ENCODE measurements at places on chromosomes 7 and 10.

- no peak for DNase-seq
Observed at GRCh38 chr7:143455942-143456341, 12.7 kb downstream of the TAS2R60 start.

GRCh38 chr7:142832417-142832816, 22.5 kb upstream of the EPHB6 start:
- DNase-seq, result no peak

DNA sequence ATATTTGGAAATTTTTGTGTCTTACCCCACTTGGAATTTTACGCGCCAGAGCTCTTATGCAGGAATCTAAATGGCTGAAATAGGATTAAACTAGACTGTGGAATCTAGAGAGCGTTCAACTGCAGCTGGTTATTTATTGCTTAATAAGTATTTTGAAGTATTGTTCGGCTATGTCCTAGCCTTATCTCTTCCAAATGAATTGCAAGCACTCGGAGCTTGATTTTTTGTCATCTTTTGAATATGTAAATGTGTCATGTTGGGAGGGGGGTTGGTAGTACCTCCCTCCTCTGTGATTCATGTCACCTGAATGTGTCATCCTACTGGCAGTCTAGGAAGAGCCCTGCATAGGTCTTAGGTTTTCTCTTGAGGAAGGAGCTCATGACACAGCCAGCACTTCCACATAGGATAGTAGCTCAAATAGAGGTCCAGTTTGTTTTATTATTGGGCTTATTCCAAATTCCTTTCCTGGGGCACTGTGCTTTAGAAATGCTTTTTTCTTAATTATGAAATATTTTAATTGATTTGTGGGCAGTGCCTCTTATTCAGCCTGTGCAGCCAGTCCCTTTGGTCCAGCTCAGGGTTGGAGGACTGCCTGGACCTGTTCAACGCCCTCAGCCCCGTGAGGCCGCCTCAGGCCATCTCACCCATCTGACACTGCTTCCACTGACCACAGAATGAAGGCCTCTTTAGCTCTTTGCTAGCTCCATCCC, 22.5 kb upstream of the TRIL start:
- no peak for DNase-seq

GRCh38 chr10:53699684-53700083, 927.1 kb upstream of the MBL2 start:
- no peak for DNase-seq

- DNase-seq, result no peak
Observed at GRCh38 chr7:155002411-155003091, 373 bp downstream of the PAXIP1 start.

DNA sequence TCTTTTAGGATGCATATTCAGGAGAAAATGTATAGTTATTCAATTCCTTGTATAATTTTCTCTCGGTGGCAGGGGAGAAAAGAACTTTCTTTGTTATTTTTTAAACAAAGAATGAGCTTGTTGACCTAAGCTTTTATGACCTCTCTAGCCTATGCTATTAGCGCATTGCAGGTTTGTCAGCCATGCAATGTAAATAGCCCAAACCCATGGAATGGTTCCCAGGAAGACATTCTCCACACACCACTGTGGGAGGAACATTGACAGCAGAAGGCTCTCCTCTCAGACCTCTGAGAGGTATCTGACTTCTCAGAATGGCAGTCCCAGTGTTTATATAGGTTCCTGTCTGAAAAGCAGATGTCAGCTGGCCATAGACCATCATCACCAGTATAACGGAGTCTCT, 19.6 kb upstream of the AGBL3 start:
- DNase-seq, result no peak

DNA sequence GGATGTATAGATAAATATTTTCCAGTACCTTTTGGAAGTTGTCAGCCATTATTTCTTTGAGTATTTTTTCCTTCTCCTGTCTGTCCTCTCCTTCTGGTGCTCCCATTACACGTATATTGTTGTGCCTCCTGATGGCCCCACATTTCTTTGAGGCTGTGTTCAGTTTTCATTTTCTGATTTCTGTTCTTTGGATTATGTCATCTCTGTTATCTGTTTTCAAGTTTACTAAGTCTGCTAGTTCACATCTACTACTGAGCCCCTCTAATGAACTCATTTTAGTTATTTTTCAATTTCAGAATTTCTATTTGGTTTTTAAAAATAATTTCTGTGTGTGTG, 16.3 kb downstream of the RBM33 start:
- DNase-seq, result no peak

GRCh38 chr10:114281006-114281405, 42.0 kb downstream of the VWA2 start:
- DNase-seq, result no peak

- no peak for DNase-seq
Observed at GRCh38 chr10:77332256-77332655, 305.4 kb downstream of the KCNMA1 start.

- no peak for DNase-seq
Observed at GRCh38 chr10:68086910-68087684, 12.0 kb upstream of the HERC4 start.

GRCh38 chr10:71402005-71402404, 5.3 kb downstream of the CDH23 start:
- no peak for DNase-seq

GRCh38 chr7:26619348-26619984, 244.9 kb downstream of the SKAP2 start:
- no peak for DNase-seq

GRCh38 chr10:49620841-49621378, 7.1 kb downstream of the CHAT start:
- no peak for DNase-seq

DNA sequence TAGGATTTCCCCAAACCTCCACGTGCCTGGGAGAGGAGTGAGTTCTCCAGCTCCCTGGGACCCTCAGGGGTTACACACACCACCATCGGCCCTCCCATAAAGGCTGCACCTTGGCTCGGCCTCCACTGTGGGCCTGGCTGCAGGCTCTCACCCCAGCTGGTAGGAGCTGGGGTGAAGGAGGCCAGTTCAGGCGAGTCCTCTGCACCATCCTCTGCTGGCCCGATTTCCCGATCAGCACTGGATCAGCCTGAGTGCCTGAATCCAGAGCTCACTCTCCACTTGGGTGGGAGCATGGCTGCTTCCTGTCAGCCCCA, 115.1 kb upstream of the RET start:
- DNase-seq, result no peak

GRCh38 chr7:13933091-13933490, 56.4 kb downstream of the ETV1 start:
- no peak for DNase-seq

- DNase-seq, result no peak
Observed at GRCh38 chr7:24323961-24324480, 40.0 kb downstream of the NPY start.

DNA sequence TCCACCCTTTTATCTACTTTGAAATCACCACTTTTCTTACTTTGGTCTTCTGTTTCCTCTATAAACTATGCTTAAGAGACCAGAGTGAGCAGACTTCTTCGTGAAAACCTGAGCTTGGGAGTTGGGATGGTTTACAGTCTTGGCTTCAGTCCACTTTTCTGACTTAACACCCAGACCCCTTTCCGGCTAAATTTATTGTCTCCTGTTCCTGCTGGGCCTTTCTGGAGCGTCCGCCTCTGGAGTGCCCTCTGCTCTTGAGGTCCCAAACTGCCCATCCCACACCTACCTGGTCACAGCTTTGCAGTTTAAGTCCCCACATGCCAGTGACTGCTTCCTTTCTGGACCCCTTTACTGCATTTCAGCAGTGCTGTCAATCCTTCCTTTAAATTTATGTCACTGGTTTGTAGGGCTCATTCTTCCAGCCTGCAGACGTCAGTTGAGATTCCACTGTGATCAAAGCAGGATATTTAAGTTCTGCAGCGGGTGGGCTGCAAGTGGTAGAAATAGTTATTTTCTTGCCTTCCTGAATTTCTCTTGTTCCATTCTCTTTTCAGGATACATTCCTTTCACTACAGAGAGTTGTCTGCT, 80.3 kb downstream of the KAT6B start:
- no peak for DNase-seq

DNA sequence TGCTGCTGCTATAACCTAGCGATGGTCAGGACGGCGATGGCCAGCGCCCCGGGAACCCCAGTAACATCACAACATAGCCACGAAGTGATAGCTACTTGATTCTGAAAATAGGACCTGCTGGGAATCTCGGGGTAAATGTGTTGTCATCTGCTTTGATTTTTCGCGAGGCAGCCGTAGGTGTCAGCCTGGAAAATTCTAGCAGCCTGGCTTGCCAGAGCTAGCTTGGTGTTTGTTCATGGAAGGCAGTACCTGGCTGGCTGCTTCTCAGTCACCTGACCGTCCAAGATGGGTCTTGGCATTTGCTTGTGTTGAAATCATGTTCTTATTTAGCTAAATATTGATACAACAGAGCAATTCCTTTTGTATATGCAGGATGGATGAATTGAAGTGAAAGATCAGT, 82.4 kb upstream of the BTBD16 start:
- no peak for DNase-seq

DNA sequence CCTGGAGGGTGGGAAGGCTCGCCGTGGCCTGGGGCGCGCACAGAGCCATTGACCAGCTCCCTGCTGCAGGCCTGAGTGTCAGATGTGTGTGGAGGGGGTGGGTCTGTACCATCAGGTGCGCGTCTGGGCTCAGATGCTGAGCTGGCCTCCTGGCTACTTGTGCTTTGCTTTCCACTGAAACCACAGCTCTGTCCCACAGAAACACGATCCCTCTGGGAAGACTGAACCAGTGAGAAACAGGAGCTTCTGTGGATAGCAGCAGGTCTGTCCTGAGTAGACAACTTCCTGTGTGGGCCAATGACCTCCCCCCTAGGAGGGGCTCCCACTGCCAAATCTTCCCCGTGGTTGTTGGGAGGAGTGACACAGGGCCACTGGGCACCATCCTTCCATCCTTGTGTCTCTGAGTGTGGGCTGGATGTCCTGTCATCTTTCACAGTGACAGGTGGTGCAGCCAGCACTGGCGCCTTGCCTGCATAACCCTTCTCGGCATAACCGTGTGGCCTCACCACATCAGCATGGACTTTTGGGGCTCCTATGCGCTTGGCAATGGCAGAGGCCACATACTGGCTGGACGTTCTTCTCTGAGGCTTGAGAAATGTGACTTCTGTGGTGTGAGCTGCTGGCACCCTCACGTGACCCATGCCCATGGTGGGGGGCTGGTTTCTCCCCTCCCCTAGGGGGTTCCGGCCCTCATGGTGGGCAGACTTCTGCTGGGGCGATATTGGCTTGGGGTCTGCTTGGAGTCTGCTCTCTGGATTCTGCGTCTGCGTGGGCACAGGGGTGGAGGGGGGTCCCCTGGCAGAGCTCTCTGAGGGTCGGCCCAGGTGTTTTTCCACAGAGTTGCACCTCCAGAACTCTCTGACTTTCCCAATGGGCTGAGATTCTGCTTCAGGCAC, 245.5 kb upstream of the GRB10 start:
- no peak for DNase-seq

DNA sequence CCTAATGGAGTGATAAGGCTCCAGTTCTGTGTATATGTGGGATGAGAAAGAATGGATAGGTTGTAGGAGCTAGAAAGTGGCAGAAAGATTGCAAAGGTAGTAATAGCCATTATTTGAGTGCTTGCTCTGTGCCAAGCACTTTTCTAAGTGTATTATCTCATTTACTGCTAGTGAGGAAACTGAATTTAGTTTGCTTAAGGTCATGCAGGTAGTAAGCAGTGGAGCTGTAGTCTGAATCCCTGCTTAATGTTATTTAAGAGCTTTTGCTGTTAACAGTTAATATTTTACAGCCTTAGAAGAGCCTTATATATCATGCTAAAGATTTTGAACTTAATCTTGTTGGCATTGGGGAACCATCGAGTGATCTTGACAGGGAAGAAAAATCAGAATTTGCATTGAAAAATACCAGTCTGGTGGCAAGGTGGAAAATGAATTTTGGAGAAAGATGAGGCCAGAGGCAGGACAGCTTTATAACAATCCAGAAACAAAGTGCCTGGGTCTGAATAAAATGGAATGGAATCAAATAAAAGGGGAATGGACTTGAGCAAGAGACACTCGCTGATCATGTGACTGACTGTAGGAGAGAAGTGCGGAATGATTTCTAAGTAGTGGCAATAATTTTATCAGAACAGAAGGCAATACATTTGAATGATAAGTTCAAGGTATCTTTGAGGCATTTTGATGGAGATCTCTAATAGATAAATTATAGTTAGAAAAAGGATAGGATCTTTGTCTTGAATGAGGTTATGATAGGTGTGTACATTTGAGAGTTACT, 15.2 kb downstream of the CAPZA2 start:
- no peak for DNase-seq

- no peak for DNase-seq
Observed at GRCh38 chr10:36736311-36736710, 389.1 kb upstream of the ANKRD30A start.

DNA sequence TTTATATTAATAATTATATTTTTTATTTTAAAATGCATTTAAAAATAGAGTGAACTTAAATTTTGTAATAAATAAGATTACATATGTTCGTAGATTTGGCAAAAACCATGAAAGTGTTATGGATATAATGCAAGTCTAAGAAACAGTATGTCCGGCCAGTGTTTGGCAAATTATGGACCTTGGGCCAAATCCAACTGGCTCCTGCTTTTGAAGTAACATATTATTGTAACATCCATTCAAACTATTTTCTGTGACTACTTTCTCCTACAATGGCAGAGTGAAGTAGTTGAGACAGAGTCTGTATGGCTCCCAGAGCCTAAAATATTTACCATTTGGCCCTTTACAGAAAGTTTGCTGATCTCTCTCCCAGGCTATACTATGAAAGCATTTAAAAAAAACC, 38.9 kb downstream of the TMEM229A start:
- no peak for DNase-seq

GRCh38 chr7:94252124-94252523, 142.6 kb upstream of the COL1A2 start:
- DNase-seq, result no peak

DNA sequence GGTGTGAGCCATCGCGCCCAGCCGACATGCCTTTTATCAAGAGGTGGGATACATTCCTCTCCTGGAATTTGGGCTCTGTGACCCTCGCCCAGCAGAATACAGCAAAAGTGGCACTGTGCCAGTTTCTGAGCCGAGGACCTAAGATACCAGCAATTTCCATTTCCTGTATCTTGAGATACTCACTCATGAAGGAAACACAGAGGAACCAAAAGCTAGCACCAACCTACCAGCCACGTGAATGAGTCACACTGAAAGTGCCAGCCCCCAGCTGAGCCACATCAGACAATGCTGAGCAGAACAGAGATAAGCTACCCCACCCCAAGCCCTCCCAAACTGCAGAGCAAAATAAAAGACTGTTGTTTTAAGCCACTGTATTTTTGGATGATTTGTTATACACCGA, 56.3 kb downstream of the CACUL1 start:
- DNase-seq, result no peak

DNA sequence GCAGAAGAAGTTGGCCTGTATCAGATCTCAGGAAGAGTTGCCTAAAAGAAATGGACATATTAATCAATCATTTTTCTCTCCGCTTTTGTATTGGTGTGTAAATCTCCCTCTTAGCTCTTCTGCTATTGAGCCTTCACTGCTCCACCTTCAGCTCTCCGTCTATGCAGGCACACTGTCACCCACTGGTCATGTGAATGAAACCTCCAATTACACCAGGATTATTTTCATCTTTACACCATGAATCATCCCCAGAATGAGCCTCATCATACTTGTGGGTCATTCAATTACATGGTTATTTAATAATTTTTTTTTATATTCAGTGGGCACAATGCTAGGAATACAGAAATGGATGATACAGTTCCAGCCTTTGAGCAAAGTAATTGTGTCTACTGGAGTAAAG, 92.6 kb downstream of the LRRC4 start:
- no peak for DNase-seq
